Fibroblast of the conjunctiva (primary cell): ENCODE measurements at places on chromosomes 7 and 10.

- DNase-seq = no peak
These were observed 500.1 kb upstream of the ZMIZ1 start for GRCh38 chr10:78568620-78569019.

GRCh38 chr7:156778201-156778600 lies 114.8 kb downstream of the LMBR1 start:
- no peak for DNase-seq

DNA sequence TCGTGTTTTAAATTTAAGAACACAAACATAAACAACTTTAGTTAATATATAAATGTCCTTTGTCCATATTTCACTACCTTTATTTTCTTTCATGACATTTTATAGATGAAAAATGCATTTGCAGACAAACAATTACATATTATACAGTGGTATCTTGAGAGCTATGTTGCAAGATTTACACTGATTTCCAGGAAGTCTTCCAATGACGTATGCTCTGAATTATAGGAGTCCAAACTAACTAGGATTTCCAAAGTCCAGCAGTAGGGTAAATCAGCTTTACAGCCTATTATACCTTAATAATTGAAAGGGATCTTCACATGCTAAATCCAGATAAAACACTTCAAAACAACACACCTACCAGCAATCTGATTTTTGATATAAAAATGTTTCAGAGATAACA lies 69.4 kb downstream of the HYCC1 start:
- DNase-seq = peak; percentile 33

GRCh38 chr7:128025380-128025779 lies 5.9 kb downstream of the LRRC4 start:
- no peak for DNase-seq

GRCh38 chr7:50293509-50294179 lies 10.9 kb upstream of the IKZF1 start:
- DNase-seq = no peak

DNA sequence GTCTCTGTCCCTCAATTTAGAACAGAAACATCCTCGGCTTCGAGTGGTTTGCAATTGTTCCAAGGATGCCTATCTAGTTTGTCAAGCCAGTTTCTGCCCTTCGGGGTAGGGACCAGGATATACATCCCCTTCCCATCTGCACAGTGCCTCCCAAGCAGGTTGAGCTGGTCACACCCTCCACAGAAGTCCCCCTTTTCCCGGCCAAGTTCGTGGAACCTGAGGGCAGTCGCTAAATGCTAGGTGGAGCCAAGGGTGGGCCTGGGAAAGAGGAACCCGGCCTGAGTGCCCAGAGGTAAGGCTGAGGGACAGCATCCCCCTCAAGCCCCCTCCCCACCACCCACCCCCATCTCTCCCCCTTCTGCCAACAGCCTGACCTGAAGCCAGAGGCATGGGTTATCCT lies 62.4 kb upstream of the NANOS1 start:
- DNase-seq = no peak

DNA sequence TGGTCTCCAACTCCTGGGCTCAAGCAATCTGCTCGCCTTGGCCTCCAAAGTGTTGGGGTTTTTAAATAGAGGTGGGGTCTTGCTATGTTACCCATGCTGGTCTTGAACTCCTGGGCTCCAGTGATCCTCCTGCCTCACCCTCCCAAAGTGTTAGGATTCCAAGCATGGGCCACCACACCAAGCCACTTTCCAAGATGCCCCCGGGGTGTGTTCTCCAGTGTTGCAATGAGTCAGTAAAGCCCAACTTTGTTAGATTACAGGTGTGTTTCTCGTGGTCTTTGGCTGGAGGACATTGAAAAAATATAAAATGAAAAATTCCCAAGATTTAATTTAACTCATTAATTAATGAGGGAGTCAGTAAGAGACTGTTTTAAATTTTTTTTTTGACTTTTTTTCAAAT lies 29.2 kb downstream of the TACR2 start:
- DNase-seq = no peak

- peak; percentile 47 for DNase-seq
These were observed 92.2 kb downstream of the AVL9 start for GRCh38 chr7:32587411-32587948.

DNA sequence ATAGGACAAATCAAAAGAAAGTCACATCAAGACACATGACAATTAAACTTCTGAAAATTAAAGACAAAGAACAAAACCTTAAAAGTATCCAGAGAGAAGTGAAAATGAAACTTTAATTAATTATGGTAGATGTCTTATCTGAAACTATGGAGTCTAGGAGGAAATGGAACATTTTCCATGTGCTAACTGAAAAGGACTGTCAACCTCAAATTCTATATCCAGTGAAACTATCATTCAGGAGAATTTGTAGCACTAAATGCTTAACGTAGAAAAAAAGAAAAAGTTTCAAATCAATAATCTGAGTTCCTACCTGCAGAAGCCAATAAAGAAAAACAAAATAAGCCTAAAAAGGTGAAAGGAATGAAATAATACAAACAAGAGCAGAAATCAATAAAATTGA lies 33.1 kb upstream of the C10orf71 start:
- DNase-seq = no peak

DNA sequence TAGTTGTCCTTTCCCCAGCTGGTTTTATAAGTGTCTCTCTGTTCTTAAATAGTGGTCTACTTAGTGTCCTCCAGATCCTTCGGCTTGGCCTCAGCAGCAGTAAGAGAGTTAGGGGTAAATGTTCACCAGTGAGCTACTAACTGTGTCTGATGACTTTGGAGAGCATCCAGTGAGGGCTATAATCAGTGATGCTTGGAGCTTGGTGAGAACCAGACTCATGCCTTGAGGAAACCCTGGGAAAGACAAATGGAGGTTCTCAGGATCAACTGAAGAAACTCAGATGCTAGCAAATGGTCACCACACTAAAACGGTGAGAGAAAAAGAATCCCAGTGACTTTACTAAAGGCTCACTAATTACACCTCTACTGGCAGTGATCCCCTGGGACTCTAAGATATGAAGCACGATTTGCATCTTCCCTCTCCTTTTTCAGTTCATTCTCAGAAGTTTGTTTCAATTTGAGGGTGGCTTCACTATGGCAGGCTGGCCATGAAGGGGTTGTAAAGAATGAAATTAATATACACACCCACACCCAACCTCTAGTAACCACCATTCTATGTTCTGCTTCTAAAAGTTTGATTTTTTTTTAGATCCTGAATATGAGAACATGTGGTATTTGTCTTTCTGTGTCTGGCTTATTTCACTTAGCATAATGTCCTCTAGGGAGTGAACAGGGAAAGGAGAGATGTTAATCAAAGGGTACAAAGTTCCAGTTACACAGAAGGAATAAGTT lies 177.9 kb downstream of the PDE1C start:
- DNase-seq = no peak

- no peak for DNase-seq
These were observed 45.3 kb downstream of the SHOC2 start for GRCh38 chr10:110964681-110965080.

GRCh38 chr7:75629044-75629443 lies 109.7 kb downstream of the HIP1 start:
- DNase-seq = no peak

- peak; percentile 57 for DNase-seq
These were observed 83.7 kb upstream of the BET1 start for GRCh38 chr7:94087664-94088352.

DNA sequence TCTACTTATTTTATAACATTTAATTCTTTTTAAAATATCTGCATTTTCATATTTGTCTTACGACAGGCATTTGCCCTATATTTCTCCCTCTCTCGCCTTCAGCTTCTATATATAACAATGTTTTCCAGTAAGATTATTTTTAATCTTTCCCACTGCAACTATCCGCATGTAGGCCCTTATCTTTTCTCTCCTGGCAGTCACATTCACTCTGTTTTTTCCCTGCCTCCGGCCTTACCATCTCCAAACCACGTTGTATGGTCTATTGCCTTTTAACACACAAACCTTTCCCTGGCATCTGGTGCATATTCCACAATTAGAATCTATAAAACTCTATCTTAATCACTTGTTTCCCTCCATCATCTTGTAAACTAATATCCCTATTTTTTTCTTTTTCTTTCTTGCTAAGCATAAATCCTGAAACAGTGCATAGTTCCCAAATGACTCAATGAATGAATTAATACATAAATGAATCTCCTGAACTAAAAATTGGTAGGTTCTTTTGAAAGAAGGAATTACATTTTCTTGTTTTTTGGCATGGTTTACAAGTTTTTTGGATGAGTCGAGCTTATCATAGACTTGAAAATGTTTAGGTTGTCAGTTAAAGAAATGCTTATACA lies 173.2 kb downstream of the SEMA3A start:
- no peak for DNase-seq

DNA sequence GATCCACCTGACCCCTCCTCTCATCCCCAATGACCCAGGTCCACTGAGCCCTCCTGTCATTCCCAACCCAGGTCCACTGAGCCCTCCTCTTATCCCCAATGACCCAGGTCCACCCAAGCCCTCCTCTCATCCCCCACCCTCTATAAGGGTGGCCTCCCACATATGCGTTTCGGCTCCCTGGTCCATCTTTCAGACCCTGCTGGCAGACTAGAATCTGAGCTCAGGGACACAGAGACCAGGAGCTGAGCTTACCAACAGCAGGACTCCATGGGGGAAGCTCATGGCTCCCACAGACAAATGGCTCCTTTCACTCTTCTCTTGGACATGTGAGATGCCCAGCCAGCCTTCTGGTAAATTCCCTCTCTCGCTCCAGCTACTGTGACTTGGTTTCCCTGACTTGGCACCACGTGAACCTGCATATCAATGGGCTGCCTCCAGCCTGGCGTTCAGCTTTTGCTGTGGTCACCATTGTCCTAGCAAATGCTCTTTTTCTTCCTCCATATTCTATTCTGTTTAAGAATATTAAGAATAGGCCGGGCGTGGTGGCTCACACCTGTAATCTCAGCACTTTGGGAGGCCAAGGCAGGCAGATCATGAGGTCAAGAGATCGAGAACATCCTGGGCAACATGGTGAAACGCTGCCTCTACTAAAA lies 24.8 kb upstream of the INPP5A start:
- no peak for DNase-seq

DNA sequence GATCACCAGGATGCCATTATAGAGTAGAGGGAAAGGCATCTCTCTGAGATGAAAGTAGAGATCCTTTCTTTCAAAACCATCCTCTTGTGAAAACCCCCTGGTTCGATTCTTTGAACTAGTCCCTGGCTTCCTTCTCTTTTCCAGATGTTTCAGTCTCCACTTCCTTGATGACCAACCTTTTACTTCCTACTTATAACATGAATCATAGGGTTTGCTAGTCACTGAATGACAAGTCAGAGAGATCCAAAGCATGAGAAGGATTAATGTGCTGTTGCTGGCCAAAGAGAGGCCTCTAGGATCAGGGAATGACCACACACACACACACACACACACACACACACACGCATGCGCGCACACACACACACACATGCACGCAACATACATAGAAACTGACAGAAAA lies 161.1 kb upstream of the FRMD4A start:
- DNase-seq = no peak

GRCh38 chr10:128263891-128264688 lies 137.9 kb upstream of the MKI67 start:
- peak; percentile 24 for DNase-seq

DNA sequence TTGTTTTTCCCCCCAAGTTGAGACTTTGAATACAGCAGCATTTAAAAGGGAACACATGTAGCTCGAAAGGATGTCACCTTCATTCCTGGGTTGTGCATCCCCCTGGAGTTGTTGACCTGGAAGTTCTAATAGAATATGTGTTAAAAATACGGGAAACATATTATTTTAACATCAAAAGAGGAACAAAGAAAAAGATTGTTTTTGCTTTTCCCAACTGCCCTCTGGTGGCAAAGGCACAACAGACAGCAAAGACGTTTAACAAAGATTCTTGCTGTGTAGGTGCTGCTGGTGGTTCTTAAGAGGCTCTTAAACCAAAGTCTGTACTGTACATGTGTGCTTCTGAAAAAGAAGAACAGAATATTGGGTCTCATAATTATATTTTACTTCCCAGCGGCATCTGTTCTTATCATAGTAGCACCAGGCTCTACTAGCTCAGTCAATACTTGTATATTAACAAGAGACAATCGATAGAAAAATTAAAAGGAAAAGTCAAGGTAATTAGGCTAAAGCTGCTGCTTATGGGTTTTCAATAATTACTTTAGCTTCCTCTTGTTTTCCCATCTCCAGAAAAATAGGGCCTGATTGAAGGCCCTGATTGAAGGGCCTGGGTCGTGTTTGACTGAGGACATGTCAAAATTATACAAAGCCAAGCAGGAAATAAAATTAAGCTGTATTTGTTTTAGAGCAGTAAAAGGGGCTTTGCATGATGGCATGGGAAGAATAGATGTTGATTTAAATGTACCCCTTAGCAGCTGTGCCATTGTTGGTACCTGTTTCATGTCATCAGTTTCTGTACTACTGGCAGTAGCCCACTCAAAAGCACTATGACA lies 384.2 kb upstream of the LRGUK start:
- peak; percentile 29 for DNase-seq

- no peak for DNase-seq
These were observed 184.6 kb upstream of the TPK1 start for GRCh38 chr7:145020454-145020853.

GRCh38 chr7:151114151-151115090 lies 28.1 kb downstream of the AGAP3 start:
- no peak for DNase-seq

DNA sequence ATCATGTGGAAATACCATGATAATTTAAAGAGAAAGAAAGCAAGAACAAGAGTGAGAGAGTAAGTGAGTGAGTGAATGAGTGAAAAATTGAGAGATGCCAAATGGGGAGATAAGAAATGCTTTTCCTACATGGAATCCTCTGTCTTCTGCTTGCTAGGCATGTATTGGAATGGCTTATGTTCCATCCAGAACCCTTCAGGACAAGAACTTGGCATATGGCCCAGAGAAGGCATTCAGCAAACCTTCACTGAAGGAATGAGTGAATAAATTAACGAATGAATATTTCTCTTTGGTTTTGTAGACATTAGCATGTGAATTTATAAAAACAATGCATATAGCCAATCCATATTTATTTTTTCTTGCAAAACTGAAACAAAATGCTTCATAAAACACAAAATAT lies 162.2 kb downstream of the LRRTM3 start:
- no peak for DNase-seq

GRCh38 chr10:119782981-119783664 lies 57.3 kb downstream of the INPP5F start:
- DNase-seq = no peak

DNA sequence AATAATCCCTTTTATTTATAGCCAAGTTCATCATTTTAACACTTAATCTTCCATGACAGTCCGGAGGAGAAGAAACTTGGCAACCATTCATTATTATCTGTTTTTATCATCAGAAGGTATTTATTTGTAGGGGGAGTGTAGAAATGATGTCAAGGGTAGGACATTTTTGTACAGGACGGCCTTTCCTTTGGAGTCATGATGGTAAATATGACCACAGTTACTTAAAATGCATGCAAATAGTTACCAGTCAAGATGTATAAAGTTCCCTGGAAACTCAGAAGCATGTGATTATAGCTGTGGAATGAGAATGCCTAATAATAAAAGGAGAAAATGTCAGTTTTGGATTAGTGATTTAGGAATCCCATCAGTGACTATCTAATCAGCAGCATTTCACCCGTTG lies 183.1 kb upstream of the PRPS1L1 start:
- DNase-seq = no peak
